Urinary bladder (tissue), 4 donors: ENCODE measurements at places on chromosomes 6 and 20. TPM values are rescaled to one million over a fixed set of nuclear protein-coding genes. Genes with fewer than 3 reads are reported as not detected.
A peak's percentile ranks its signal among the peaks of the same experiment; 100 is the strongest.

The DACT2 gene
- total RNA-seq: 4.0 TPM

The CCN6 gene
- total RNA-seq: not detected

The STMND1 gene
- not detected for total RNA-seq

The VIP gene
- total RNA-seq: 6.3 TPM

The EBF4 gene
- 9.3 TPM for total RNA-seq

The PRICKLE4 gene
- 3.1 TPM for total RNA-seq

The CEP162 gene
- 29.0 TPM for total RNA-seq

The HNF4A gene
- total RNA-seq: not detected

The MLIP gene
- total RNA-seq: 4.4 TPM

The NOX3 gene
- total RNA-seq: not detected

The LY6G5B gene
- 6.0 TPM for total RNA-seq

The NXT1 gene
- total RNA-seq: 19.4 TPM

The HCRTR2 gene
- total RNA-seq: 0.16 TPM

The SYCP2L gene
- total RNA-seq: 8.2 TPM

The GRM1 gene
- 0.16 TPM for total RNA-seq

- DNase-seq: peak; percentile 10
Observed at GRCh38 chr6:152863618-152864326, 113.2 kb downstream of the VIP start.

DNA sequence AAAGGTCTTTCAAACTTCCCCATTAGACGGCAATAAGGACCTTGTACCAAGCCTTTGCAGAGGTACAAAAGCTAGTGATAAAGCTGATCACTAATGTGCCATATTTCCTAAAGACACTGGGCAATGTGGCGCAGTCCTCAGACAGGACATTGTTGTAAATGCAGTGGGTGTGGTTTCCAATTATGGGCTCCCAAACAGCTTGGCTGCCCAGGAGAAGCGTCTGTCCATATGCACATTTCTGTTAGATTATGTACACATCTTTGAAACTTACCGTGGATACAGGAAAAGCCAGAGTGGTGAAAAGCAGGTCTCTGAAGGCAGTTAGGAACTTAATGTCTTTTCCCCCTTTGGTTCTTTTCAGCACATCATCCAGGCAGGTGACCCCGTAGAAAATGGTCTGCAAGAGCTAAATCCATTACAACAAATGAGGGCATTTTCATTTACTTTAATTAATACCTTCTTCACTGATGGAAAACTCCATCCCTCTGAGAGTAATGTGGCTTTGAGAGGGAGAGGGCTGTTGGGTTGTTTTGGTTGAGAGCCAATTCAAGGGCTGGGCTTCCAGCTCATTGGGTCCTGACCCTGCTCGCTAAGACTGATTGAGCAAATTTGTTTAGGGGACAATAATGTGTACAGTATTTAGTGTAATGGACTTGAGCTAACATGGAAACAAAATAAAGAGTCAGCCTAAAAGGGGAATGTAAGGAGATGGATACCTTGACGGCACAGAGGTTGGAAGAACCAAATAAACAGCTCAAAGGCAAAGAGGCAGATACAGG is 10.4 kb downstream of the ADTRP start:
- DNase-seq: no peak

DNA sequence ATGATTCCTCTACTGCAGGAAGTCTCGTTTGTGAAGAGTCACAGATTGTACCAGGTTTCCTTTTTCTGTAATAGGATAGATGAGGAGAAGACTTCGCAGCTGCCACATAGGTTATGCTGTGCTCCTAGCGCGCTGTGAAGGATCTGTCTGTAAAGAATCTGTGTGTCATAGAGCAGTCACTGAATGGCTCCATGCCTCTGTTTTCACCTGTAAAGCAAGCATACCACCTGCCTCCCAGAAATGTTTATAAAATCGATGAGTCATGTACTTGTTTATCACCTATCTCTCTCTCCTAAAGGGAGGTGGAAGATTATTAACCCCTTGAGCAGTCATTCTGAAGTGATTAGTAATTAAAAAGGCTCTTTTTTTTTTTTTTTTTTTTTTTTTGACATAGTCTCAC is 86.6 kb downstream of the TFAP2B start:
- no peak for DNase-seq

DNA sequence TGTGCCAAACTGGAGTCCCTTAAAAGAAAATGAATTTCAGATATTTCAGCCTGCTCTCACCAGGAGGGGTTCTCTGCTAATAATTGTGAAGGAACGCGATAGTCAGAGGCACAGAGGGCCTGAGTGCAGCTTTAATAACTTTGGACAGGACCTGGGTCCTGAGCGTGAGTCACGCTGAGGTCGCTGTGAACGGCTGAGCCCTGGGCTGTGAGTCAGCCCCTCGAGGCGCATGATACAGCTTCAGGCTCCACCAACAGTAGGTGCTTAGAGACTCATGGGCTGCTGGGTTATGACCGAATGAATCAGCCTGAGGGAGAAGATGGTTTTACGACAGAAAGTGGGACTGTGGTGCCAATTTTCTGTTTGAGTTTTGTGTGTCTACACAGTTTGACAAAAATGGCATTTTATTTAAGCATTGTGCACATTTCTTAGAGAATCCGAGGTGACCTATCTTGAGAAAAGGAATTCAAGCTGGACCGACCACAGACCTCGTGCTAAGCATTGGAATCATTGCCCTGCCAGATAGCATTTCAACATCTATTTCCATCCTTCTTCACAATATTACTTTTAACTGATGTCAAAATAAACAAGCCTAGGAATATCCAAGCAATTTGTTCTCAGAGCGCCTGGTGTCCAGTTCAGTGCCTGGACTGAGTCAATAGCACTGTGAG is 183.0 kb downstream of the THBS2 start:
- no peak for DNase-seq

DNA sequence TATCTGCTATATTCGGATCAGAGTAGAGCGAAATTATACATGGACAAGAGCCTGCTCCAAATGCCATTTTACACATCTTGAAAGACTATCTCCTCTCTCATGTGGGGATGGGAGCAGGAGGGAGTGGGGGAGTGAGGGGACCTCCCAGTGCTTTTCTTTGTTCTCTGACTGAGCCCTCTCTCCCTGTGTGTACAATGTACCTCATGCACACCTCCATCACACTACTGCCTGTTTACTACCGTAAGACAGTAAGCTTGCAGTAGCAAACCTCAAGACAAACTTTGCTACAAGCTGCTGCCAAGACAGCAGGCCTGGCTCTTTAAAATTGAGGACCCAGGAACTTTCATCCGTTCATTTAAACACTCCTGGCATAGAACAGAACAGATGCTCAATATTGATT is 7.2 kb downstream of the NHSL1 start:
- no peak for DNase-seq

- no peak for DNase-seq
Observed at GRCh38 chr6:38306931-38307330, 332.8 kb downstream of the BTBD9 start.

- DNase-seq: peak; percentile 14
Observed at GRCh38 chr20:60921022-60921622, 330.9 kb upstream of the CDH4 start.

DNA sequence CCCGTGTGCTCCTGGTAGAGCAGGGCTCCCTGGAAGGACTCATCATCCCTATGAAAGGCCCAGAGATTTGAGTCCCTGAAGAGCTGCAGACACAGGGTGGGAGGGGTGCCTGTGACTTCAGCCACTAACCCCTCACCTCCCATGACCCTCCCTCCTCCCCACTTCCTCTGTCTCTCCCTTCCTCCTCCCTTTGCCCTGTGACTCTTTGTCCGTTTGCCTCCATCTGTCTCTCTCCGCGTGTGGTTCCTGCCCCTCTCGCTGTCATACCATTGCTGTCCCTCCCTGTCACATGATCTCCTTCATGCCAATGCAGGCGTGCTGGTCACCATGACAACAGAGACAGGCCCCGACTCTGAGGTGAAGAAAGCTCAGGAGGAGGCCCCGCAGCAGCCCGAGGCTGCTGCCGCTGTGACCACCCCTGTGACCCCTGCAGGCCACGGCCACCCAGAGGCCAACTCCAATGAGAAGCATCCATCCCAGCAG is 19.0 kb downstream of the EPB41L1 start:
- DNase-seq: no peak

- DNase-seq: no peak
Observed at GRCh38 chr20:17648791-17649730, 33.0 kb downstream of the RRBP1 start.

- DNase-seq: no peak
Observed at GRCh38 chr6:15793288-15793687, 130.5 kb upstream of the DTNBP1 start.

GRCh38 chr6:67265996-67266921 is 1368.8 kb upstream of the ADGRB3 start:
- no peak for DNase-seq

DNA sequence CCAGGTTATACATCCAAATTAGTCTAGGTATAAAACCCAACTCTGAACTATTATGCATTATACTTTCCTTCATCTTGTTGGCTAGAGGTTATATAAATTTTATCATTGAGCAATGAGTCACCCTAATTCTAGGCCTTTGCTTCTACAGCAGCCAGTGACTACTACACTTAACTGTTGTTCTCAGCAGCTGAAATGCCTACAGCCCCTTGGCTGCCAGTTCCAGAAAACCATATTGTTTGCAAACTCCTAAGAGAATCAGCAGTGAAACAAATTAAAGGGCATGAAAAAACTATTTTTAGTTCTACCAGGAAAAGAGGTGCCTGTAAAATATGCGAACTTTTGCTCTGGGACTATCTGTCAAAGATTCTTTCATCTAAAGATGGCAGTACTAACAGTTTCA is 292.8 kb downstream of the FRK start:
- no peak for DNase-seq

- no peak for DNase-seq
Observed at GRCh38 chr20:25280051-25280573, 32.2 kb downstream of the PYGB start.

GRCh38 chr6:170292407-170293158 is 1.7 kb upstream of the DLL1 start:
- DNase-seq: no peak

DNA sequence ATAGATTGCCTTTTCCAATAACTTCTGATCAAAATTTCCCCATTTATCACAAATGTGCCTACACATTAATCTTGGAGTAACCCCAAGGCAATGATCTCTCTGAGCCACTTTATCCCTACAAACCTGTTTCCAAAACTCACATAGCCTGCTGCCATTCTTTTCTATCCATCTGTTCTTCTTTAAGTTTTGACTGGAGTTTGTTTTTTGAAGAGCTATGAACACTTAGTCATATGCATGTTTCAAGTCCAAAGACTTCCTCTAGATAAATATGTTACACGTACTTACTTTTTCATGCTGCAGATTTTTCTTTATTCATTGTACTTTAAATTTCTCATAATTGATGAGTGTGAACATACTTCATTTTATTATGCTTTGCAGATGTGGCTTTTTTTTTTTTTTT is 488.9 kb upstream of the CITED2 start:
- DNase-seq: no peak

GRCh38 chr6:42255050-42255449 is 37.4 kb upstream of the MRPS10 start:
- no peak for DNase-seq

DNA sequence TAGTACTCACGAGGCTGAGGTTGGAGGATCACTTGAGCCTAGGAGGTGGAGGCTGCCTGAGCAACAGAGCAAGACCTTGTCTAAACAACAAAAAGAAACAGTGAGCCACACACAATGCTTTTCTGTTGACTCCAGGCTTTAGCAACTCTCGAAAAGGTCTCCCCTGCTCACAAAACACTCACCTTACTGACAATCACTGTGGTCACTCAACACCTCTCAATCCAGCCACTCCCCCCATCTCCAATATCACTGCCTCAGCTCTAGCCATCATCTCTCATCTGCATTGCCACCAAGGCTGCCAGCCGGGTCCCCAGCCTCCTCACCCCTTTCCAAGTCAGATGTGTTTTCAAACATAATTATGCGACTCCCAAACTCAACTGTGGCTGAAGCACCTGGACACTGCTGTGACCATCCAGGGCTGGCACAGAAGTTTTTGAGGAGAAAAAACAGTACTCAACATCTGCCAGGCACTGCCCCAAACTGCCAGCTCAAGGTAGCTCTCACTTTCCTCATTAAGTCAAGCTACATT is 218.0 kb upstream of the ARID1B start:
- DNase-seq: no peak

DNA sequence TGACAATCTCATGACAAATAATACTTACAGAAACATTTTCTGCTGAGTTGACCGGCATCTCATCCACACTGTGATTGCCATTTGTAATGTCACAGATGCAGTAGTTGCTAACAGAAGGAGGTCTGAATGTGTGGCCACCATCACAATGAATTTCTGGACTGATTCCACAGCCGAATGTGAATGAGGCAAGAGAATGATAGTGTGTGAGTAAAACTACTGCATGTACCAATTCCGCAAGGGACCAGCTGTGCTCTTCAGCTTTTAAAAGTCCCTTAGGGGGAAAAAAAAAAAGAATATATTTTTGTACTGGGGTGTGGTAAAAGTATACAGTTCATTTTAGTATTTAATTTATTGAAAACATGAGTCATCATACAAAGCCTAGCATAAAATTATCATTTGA is 96.2 kb downstream of the SESN1 start:
- DNase-seq: no peak

DNA sequence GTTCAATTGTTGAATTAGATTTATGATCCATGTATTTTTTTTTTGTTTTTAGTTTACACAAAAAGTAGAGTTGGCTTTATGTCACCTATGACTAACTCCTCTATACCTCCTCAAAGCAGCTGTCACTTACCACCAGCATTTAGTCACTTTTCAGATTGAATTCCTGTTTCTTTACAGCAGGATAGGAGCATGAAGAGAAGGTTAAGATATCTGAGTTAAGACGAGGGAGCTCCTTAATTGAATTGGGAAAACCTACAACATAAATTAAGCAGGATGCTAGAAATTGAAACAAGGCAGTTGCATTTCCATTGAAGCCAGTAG is 237.2 kb downstream of the FARS2 start:
- no peak for DNase-seq

- DNase-seq: no peak
Observed at GRCh38 chr6:164014346-164015087, 600.0 kb downstream of the QKI start.

- DNase-seq: no peak
Observed at GRCh38 chr6:121533321-121533841, 97.9 kb downstream of the GJA1 start.

GRCh38 chr6:169839029-169839481 is 87.6 kb downstream of the ERMARD start:
- DNase-seq: no peak

GRCh38 chr6:21240709-21241108 is 352.8 kb upstream of the SOX4 start:
- DNase-seq: no peak

DNA sequence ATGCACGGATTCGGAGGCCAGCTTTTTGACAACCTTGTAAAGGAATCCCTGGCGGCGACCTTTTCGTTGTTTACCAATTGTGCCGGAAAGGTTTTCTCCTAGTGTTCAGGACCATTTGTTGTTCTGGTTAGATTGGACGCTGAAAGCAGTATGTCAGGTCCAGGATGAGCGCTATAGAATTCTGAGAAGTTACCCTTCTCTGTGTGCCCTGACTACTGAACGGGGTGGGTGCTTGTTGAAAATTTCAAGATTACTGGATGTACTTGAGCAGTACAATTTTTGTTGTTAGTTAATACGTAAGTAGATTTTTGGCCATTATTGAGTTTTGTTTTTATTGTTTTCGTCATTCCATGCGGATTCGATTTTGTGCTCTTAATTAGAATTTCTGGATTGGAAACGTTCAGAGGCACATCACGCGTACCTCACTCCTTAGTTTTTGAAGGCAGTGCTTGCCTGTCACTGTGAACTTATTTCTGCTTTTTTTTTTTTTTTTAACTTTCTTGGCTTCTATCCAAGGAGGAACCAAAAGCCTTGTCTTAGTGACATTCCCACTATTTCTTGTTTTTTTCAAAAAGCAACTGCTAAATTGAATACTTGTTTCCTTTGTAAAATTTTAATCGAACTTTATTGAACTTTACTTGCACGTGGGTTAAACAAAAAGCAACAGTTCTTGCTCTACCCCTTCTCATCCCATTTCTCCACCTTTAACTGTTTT is 898 bp downstream of the XRN2 start:
- DNase-seq: peak; percentile 20
